Panc1 (cell line): ENCODE measurements at places on chromosomes 12 and 14. TPM values are rescaled to one million over a fixed set of nuclear protein-coding genes. Genes with fewer than 3 reads are reported as not detected.

The RNF212B gene
- not detected for total RNA-seq

The RDH12 gene
- not detected for total RNA-seq

The SMARCC2 gene
- 129 TPM for total RNA-seq

The MOK gene
- 9.8 TPM for total RNA-seq

The OTOGL gene
- not detected for total RNA-seq

The LBHD2 gene
- total RNA-seq = not detected

The EML1 gene
- total RNA-seq = 35.3 TPM
